HFFc6 (cell line): ENCODE measurements at places on chromosomes 2 and 18.

DNA sequence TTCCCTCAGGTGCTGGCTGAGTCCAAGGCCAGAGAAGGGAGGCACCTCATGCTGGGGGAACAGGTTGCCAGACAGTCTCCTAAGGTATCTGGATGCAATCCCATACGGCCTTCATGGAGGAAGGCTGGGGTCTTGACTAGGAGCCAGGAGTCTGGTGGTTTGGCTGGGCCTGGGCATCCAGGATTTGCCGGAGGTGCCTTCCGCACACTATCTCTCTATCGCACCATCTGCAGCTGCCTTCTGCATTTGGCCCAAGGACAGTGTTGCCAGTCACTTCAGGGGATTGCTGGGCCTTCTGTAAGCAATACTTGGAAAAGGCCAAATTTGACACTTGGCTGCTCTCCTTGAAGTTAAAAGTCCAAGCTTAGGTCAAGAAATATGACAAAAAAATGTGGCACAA lies 327.2 kb downstream of the EN1 start:
- no peak for DNase-seq

DNA sequence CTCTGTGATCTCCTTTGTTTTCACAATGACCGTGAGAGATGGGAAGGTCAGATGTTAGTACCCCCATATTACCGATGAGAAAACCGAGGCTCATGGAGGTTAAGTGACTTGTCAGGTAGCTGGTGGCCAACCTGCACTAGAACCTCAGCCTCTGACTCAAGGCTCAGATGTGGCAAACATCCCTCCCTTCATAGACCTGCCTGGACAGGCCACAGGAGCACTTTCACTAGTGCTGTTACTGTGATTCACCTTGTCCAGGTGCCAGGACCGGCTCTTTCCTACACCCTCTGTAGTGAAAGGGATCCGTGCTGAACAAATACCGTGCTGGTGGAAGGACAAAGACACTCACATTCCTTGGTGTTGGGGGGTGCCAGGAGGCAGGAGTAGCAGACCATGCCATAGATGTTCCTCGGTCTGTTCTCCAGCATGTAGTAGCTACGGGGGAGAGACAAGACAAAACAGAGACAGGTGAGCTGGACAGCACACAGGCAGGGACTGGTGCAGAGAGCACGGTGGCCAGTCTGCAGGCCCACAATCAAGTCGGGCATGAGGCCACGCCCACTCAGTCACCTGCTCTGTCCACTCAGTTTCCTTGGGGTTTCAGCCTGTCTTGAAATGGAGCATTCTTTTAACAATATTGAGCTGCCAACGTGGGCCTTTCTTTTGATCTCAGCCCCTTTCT lies 65.9 kb downstream of the EDAR start:
- DNase-seq, result no peak

DNA sequence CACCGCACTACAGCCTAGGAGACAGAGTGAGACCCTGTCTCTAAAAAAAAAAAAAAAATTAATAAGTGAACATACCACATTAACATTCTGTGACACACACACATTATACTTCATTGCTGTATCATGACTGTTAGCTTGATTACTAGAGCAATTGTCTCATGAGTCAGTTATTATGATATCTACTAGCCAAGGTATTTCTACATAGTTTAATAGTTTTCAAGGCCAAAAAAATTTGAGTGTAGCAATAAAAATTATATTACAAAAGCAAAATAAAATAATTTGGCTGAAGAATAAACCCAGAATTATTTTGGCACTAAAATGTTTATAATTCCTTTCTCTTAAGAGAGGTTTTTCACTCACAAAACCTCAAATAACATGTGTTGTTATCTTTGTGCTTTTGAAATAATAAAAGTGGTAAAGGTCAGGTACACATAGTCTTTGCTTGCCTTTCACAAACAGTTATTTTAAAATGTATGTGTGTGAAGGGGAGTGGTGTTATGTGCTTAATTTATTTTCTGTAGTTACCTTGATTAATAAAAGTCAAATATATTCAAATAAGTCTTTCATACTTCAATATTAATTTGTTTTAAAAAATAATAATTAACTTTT lies 136.9 kb upstream of the SPOPL start:
- peak; percentile 3 for DNase-seq

DNA sequence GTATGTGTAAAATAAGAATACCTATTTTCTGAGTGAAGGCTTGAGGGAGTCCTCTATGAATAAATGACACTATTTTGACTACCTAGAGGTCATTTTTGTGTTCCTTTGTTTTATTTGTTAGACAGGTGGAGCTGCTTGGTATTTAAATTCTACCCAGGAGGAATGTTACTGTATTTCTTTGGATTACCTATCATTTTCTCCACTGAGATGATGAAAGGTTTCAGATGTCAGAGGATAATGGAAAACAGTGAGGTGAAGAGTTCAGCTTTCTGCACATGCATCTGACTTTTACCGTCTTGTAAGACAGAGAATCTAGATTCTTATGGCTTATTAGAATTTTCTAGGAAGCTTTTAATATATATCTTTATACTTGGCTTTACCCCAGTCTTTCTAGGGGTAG lies 689.8 kb upstream of the NXPH2 start:
- no peak for DNase-seq

DNA sequence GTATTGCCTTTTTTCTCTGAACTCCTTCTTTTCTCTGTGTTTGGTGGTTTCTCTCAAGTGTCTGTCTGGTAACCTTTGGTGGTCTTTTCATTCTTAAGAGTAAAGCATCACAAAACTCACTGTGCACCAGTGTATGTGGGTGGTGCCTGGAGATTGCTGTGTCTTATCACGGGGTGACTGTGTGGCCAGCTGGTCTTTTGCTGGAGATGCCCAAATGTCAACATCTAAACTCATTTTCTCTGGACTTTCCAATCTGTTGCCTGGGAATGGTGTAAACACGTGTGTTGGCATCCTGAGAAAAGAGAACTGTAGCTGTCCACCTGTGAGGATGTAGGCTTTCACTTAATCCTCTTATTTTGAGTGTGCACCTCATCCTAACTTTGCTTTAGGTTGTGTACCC lies 323.2 kb downstream of the AGPS start:
- no peak for DNase-seq

GRCh38 chr2:62142054-62142453 lies 53.9 kb upstream of the B3GNT2 start:
- DNase-seq, result no peak

GRCh38 chr2:226063704-226064440 lies 664.4 kb downstream of the NYAP2 start:
- DNase-seq, result peak; percentile 76

DNA sequence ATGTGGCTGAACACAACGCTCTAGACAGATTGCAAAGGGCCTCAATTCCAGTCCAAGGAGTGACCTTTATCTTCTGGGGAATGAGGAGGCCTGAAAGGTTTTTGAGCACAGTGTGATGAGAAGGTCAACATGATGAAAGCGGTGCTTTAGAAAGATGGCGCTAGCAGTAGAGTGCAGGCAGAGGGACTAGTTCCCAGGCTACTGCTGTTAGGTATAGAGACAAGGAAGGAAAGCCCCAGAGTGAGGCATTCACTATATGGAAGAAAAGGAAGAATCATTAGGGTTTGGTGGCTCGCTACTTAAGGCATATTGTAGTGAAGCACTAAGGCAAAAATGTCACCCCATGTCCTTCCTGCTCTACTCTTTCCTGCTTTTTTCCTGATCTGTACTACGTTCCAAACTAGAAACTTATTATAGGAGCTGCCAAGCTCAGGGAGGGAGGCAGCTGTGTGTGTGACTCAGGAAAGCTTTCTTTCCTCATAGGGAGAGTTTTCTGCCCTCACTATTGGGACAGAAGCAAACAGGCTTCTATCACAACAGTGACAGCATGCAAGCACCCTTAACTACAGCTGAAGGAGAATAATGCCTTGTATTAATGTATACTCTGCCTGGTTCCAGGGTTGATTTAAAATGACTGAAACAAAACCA lies 160.8 kb upstream of the CAVIN2 start:
- no peak for DNase-seq

DNA sequence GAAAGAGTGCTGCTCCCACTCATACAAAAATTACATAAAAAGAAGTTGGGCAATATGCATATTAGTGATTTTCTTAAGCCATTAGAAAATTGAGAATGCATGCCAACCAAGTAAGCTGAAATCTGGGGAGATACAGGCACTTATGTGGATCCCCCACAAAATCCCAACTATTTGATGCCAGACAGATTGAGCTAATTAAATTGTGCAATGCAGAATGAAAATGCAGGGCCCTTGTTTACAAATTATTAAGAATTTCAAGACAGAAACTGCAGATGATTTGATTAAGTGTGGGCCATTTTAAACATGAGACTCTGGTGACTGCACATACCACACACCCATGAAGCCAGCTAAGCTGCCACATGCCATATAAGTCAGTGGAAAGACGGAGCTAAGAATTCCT lies 554.5 kb downstream of the CBLN2 start:
- no peak for DNase-seq

- no peak for DNase-seq
Measured at GRCh38 chr2:98768384-98769113, 37.6 kb upstream of the MGAT4A start.

DNA sequence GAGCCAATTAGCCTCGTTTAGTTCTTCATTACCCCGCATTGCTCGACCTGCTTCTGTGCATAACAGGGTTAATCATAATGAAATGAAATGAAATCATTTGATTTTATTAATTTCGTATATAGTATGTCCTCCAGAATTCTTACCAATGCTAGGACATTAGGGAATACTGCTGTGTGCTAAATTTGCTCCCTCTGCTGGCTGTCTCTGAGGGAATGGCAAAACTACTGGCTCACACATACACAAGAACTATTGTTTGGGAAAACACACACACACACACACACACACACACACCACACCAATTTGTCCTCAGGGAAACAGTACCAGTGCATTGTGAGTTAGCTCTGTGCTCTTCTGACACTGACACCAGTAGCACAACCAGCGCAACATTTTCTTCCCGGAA lies 273.3 kb upstream of the TCF4 start:
- DNase-seq, result peak; percentile 57

- DNase-seq, result no peak
Measured at GRCh38 chr2:25822190-25823117, 55.8 kb downstream of the ASXL2 start.

DNA sequence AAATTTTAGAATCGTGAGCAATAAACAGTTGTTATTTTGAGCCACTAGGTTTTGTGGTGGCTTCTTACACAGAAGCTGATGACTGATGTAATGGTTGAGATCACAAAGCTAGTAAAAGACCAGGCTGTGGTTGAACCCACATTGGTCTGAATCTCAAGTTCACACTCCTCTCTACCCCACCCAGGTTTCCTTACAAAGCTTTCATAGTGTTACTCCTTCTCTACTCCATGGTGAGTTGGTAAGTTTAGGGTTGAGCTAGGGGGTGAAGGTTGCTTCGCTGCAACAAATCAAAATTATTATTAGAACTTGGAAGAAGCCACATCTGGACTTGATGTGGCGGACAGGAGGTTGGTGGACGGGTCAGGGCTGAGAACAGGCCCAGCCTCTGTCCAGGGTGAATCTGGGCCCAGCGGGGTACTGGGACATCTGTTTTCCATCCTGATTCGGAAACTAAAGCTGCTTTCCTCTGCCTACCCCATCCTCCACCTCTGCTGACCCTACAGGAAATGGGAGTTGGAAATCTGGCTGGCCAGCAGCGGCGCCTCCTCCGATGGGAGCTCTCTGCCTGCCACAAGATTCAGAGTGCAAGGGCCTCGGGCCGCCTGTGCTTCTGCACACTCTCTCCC lies 86.3 kb downstream of the ZFP36L2 start:
- peak; percentile 31 for DNase-seq

DNA sequence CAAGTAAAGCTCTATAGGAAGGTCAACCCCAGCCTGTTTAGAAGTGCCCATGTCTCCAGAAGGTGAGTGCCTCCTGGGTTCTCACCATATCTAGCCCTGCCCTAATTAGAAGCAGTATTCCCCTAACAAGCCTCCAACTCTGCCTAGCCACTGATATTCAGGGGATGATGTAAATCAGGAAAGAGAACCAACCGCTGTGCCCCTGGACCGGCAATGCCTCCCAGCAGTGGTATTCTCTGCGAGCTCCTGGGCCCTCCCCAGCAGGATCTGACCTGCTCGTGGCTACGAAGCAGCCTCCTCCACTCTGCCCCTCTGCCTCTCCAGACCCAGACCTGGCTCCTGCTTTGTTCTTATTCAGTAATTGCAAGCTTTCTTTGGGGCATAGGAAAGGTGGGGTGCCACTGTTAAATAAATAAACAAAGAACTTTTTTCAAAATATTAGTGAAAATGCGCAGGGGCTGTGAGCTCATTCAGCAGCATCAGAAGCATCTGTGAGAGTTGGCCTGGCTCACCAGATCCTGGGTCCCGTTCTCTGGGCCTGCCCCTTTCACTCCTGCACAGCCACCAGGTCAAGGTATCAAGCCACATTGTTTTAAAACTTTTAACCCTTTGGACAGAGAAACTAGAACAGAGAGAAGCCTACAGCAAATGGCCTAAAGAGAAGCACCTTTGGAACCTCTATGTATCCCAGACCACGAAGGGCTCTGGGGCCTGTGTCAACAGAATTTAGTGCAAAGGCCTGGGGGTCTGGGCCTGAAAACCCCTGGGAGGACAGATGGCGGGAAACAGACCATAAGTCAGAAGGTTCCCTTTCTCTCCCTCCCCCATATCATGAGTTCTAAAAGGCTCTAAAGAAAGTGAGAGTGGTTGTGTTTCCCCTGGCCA lies 11.9 kb downstream of the MREG start:
- no peak for DNase-seq

- DNase-seq, result no peak
Measured at GRCh38 chr2:142220901-142221300, 90.1 kb upstream of the LRP1B start.

DNA sequence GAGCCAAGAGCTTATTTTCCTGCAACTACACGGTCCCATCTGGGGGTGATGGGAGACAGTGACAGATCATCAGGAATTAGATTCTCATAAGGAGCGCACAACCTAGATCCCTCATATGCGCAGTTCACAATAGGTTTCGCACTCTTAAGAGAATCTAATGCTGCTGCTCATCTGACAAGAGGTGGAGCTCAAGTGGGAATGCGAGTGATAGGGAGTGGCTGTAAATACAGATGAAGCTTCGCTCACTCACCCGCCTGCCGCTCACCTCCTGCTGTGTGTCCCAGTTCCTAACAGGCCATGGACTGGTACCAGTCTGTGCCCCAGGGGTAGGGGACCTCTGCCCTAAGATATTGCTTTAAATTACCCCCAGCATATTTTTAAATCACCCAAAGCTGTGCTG lies 10.8 kb downstream of the LRRFIP1 start:
- no peak for DNase-seq

- DNase-seq, result no peak
Measured at GRCh38 chr2:119846021-119846420, 86.3 kb downstream of the PTPN4 start.

GRCh38 chr2:100921685-100922161 lies 80.4 kb upstream of the RPL31 start:
- DNase-seq, result peak; percentile 88

DNA sequence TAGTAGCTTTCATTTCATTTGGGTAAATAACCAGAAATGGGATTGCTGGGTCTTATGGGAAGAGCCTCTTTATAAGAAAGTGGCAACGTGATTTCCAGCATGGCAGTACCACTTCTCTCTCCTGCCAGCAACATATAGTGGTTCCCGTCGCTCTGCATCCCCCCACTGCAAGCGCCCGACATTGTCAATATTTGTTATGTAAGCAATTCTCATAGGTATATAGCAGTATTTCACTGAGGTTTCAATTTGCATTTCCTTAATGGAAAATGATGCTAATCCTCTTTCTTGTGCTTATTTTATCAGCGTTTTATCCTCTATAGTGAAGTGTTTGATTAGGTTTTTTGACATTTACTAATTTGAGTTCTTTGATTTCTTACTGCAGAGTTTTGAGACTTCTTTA lies 36.0 kb upstream of the FAHD2A start:
- DNase-seq, result no peak
